DMS53 (cell line): ENCODE measurements at places on chromosomes 16 and 17.

- DNase-seq: no peak
Observed at GRCh38 chr16:85234310-85235204, 122.3 kb upstream of the CIBAR2 start.

- peak; percentile 68 for DNase-seq
Observed at GRCh38 chr16:55944377-55944802, 69.2 kb upstream of the CES5A start.

DNA sequence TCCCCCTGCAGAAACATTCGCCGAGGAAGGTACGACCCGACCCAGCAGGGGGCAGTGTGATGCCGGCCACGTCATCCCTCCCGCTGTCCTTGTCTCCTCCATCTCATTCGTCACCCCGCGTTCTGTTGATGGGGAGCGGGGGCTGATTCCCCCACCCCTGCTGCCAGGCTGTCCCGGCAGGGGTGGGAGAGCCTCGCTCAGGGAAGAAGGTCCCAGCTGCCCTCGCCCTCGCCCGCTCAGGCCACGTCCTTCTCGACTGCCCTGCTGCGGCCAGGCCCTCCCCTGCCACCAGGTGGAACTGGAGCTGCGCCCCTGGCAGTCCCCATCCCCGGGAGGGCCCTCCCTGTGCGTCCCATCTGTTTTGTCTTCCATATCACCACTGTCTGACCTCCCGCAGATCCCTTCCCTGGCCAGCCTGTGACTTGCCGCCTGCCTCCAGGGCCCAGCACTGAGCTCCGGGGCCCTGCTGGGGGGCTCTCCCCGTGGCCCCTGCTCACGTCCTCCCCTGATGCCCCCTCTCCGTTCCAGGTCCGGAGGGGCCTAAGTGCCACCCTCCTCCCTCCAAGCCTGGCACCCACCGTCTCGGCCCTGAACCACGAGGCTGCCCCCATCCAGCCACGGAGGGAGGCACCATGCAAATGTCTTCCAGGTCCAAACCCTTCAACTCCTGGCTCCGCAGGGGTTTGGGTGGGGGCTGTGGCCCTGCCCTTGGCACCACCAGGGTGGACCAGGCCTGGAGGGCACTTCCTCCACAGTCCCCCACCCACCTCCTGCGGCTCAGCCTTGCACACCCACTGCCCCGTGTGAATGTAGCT is 20.6 kb downstream of the ADAM11 start:
- peak; percentile 91 for DNase-seq

DNA sequence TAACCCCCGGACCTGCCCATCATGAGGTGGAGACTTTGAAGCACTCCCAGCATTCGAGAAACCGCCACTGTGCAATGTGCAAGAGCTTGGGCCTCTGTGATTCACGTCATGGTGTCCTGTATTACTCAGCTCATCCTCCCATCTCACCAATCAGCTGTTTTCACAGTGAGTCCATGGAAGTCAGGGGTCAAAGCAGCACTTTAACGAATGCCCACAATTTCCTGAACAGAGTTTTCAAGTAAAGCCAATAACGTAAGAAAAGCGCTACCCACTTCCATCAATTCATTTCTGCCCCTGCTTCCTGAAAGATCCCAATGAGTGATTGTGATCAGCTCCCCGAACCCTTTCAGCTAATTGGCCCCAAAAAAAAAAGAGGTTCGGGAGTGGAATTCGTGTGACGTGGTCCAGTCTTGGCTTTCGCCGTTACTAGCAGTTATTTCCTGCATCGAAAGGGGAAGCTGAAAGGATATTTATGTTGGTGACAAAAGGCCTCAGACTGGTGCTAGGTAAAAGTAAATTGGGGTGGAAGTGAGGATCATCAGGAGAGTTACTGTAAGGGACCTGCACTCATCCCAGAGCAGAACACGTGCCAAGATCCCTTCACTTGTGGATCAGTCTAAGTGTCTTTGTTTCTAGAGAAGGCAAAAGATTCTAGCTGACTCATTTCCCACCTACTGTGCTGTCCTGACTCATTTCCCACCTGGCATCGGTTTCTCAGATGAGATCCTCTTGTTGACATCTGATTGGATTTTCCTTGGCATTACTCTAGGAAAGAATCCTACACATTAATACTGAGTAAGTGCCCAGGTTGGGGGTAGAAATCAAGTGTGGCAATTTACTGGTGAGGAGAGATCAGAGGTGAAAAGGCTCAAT is 136.7 kb upstream of the NUDT7 start:
- peak; percentile 5 for DNase-seq

- no peak for DNase-seq
Observed at GRCh38 chr16:49681217-49681883, 174.6 kb downstream of the ZNF423 start.

DNA sequence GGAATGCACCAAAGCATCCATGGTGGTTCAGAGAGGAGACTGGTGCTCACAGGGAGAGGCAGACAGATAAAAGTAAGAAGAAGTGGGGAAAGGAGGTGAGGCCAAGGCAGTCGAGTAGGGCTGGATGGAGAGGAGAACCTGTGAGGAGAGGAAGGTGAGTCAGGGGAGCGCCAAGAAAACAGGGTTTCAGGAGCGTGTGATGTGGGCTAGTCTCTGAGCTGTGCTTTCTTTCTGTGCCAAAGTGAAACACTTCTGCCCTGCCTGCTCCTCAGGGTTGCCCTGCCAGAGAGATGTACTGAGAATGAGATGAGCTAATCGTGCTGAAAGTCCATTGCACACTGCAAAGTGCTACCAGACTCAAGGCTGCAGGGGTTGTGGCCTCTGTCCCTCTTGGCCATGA is 310.7 kb upstream of the CCL2 start:
- no peak for DNase-seq

DNA sequence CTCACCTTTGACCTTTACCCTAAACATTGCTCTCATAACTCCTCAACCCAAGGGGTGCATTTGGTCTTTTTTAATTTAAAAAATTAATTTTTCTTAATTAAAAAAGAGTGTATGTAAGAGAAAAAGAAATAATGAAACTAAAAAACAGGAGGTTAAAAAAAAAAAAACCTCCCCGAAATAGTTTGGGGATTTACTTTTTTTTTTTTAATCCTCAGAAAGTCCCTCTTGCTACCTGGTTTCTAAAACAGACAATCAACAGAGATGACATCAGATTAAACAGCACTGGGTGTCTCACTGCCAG is 301.3 kb downstream of the SOX9 start:
- DNase-seq: peak; percentile 85

GRCh38 chr17:31554930-31555329 is 163.5 kb downstream of the RAB11FIP4 start:
- DNase-seq: no peak

- DNase-seq: peak; percentile 23
Observed at GRCh38 chr17:3029213-3029913, 34.0 kb downstream of the OR1D5 start.

DNA sequence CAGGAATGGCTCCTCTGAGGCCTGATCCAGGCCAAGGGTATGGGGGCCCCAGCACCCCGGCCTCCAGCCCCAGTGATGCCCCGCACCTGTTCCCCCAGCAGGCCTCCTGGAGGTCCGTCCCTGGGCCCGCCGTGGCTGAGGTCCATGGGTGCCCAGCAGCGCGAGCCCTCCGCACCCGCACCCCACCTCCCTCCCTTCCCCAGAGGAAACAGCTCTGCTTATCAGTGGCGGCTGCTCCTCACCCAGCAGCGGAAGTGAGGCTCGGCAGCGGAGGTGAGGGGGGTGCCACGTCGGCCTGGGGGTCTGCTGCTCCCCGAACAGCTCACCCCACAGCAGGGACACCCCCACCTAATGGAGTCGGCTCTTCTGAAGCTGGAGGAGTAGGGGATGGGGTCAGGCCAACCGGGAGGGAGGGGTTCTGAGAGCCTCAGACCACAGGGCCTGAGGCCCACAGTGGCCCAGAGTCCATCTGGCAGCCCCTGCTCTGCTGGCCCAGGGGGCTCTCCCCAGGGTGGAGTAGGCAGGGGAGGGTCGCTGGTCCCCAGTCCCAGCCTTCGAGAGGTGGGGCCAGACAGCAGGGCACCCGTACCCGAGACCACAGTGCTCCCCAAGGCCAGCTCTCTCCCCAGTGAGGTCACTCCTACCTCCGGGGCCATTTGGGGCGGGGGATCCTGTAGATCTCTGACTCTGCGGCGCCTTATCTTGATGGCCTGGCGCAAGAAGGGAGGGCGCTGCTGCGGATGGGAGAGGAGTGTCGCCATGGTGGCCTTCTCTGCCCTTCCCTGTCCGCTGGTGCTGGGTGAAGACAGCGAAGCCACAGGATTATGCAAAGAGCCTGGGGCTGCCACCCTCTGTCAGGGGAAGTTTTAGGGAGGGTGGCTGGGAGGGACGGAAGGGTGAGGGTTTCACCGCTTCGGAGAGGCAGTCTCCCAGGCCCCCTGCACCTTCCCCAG is at the start of gene UNC13D:
Gene UNC13D, minus strand, starts transcription at position 828 of the 953 bp plus-strand sequence. Its CDS starts 67 bp downstream, at position 761.
- no peak for DNase-seq

DNA sequence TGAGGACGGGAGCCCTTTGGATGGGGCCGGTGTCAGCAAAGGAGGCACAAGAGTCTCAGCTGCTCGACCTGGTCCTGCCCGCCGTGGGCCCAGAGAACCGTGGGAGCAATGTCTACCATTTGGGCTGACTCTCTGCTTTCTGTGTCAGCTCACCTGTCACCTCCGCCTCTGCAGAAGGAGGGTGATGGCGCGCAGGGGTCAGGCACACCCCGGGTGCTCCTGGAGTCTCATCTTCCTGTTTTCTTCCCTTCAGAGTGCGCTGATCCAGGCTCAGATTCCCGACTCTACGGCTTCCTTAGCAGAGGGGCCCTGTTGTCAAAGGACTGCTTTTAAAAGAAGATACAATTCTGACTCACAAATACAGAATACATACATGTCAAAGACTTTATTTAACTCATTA is 167.1 kb downstream of the BANP start:
- DNase-seq: no peak

- DNase-seq: no peak
Observed at GRCh38 chr17:79029327-79030009, 5.5 kb downstream of the C1QTNF1 start.

DNA sequence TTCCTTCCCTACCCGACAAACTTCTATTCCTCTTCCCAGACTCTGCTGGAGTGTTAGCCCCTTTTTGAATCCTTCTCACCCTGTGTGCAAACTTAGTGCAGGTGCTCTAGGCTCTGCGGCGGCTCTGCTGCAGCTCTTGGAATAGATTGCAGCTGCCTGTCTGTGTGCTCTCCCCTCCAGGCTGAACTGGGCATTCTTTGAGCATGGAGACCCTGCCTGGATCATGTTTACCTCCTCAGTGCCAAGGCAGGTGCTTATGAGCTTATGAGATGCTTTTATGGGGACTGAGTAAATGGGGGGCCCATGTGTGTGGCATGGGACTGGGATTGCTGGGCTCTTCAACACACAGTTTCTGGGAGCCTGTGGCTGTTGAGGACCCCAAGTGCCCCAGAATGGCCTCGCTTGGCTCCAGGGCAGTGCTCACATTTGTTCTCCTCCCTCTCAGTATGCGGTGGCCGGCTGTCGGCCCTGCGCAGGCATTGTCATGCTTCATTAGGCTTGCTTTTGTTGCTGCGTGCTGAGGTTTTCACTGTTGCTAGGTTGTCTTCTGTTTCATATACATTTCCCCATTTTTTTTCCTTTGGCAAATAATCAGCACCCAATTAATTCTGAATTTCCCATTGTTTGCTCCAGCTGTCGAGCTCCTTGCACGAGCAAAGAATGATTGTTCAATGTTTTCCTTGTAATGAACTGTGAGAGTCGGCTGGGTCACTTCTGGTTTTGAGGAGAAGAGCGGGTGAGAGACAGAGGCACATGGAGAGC is 185.5 kb upstream of the NLRP1 start:
- DNase-seq: no peak

DNA sequence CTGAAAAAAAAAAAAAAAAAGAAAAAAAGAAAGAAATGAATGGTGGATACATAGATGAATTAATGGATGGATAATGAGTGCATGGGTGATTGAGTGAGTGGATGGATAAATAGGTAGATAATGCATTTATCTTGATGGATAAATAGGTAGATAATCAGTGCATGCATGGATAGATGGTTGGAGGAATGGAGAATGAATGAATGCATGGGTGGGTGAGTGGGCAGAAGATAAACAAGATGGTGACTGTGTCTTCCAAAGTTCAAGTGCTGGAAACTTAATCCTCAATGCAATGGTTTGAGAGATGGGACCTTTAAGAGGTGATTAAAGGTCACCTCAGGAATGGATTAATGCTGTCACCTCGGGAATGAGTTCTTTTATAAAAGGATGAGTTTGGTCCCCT is 6.8 kb upstream of the RNF112 start:
- DNase-seq: no peak

GRCh38 chr17:49554694-49555494 is 20.8 kb upstream of the NXPH3 start:
- no peak for DNase-seq

- no peak for DNase-seq
Observed at GRCh38 chr16:17370223-17370707, 100.5 kb downstream of the XYLT1 start.

- DNase-seq: no peak
Observed at GRCh38 chr16:29986231-29986630, 9.2 kb downstream of the HIRIP3 start.

GRCh38 chr17:199191-199604 is 17.7 kb upstream of the DOC2B start:
- DNase-seq: no peak

DNA sequence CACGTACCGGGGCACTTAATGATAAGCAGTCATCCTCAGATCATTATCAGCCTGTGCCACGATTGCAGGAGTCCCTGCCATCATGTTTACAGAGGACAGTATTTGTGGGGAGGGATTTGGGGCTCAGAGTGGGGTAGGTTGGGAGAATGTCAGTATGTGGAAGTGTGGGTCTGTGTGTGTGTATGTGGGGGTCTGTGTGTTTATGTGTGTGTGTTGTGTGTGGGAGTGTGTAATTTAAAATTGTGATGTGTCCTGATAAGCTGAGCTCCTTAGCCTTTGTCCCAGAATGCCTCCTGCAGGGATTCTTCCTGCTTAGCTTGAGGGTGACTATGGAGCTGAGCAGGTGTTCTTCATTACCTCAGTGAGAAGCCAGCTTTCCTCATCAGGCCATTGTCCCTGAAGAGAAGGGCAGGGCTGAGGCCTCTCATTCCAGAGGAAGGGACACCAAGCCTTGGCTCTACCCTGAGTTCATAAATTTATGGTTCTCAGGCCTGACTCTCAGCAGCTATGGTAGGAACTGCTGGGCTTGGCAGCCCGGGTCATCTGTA is 13.5 kb upstream of the EFCAB13 start:
- DNase-seq: no peak

DNA sequence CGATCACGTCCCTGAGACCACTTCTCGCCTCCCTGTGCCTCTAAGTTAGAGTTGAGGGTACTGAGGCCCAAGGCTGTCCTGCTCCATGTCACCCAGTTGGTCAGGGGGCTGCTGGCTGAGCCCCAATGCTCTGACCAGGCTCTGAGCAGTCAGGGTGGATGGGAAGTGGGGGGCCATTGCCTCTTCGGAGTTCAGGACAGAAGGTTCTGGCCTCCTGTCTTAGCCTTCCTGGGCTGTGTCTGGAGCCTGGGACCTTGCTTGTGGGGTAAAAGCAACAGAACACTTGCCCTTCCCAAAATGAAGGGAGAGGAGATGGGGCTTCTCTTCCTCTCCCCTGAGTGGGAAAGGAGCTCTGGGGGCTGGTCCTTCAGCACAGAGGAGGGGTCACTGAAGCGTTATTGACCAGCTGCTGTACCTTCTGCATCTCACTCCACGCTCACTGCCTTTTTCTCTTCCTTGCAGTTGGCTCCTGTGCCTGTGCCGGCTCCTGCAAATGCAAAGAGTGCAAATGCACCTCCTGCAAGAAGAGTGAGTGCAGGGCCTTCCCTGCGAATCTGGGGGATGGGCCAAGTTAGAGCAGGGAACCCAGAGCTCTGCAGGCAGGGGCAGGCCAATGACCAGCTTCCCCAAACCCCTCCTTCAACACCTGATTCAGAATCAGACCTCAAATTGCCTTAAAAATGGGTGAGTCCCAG is 580 bp downstream of the MT1X start:
- no peak for DNase-seq
